Progenitor cell of endocrine pancreas (in vitro differentiated cells): ENCODE measurements at places on chromosomes 12 and 14.

DNA sequence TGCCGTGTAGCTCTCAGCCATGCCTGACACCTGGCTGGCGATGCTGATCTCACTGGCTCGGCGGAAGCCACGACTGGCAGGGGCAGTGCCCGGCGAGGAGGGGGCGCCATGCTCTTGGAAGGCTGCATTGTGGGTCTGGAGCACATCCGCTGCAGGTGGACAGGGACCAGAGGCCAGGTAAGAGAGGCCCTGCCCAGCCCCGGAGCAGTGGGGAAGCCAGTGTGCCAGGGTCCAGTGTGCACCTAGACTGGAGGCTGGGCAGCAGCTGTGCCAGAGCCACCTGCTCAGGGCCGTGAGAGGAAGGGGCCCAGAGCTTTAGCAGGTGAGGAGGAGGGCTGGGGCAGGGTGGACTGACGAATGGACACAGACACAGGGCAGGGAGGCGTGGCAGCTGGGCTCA, 10.1 kb downstream of the ARL6IP4 start:
- DNase-seq = no peak

- DNase-seq = no peak
These were observed 91.0 kb upstream of the FOXN3 start for GRCh38 chr14:89507926-89508460.

GRCh38 chr14:33369041-33369440, 430.4 kb downstream of the NPAS3 start:
- no peak for DNase-seq

DNA sequence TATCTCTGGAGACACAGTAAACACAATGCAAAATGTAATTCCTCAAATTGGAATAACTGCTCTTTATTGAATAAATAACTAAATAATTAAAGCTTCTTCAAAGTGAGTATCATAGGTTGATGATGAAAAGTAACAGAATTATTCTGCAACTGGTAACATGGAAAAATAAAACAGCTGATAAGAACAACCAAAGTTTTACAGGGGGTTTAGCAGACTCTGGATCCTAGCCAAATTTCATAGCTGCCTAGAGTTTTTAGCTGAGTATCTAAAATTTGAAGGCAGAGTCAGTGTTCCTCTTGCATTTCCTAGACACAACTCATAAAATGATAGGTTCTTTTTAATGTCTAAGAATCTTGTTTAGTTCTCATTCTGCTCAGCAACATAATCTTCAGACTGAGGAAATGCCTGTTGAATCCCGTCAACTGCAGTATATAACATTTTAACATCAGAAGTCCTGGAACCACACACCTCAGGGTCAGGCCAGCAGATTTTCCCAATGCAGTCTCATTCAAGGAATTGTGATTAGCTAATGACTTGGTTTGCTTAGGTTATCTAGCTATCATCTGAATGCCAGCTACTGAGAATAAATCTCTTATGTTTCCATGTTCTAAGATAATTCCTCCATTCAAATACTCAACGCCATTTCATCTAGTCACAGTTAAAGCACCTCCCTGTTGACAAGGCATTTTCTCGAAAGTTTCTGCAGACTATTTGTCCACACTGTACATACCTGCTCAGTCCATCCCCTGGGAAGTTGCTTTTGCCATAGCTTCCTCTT, 411.6 kb downstream of the BCAT1 start:
- no peak for DNase-seq

- no peak for DNase-seq
These were observed 215.4 kb upstream of the RTL1 start for GRCh38 chr14:101118746-101119591.

- no peak for DNase-seq
These were observed 15.8 kb downstream of the KRT7 start for GRCh38 chr12:52248541-52249461.

DNA sequence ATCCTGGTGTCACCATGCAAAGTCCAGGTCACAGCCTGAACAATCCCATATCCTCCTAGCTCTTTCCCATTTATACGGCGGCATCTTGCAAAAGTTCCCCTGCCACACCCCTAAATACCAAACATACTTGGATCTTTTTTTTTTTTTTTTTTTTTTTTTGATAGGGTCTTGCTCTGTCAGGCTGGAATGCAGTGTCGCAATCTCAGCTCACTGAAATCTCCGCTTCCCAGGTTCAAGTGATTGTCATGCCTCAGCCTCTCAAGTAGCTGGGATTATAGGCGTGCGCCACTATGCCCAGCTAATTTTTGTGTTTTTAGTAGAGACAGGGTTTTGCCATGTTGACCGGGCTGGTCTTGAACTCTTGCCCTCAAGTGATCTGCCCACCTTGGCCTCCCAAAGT, 451.3 kb downstream of the GLT1D1 start:
- no peak for DNase-seq

- DNase-seq = no peak
These were observed 66.0 kb downstream of the DENND5B start for GRCh38 chr12:31524791-31525495.

- no peak for DNase-seq
These were observed 265.9 kb upstream of the NOVA1 start for GRCh38 chr14:26863736-26864135.

- no peak for DNase-seq
These were observed at the start of gene NOS1 for GRCh38 chr12:117361347-117361751. Gene NOS1 (minus strand): TSS chr12:117361626. CDS start chr12:117331069, 30,557 bp downstream.

GRCh38 chr12:24133384-24133783, 183.9 kb upstream of the SOX5 start:
- no peak for DNase-seq

GRCh38 chr14:103894034-103894722, 34.1 kb upstream of the TDRD9 start:
- no peak for DNase-seq

DNA sequence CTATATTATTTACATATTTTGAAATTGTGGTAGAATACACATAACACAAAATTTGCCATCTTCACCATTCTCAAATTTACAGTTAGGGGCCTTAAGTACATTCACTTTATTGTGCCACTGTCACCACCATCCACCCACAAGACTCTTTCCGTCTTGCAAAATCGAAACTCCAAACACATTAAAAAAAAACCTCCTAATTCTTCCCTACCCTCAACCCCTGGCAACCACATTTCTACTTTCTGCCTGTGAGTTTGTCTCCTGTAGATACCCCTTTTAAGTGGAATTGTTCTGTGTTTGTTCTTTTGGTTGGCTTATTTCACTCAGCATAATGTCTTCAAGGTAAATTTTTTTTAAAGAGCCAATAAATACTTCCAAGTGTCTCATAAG, 31.6 kb upstream of the AMIGO2 start:
- no peak for DNase-seq

DNA sequence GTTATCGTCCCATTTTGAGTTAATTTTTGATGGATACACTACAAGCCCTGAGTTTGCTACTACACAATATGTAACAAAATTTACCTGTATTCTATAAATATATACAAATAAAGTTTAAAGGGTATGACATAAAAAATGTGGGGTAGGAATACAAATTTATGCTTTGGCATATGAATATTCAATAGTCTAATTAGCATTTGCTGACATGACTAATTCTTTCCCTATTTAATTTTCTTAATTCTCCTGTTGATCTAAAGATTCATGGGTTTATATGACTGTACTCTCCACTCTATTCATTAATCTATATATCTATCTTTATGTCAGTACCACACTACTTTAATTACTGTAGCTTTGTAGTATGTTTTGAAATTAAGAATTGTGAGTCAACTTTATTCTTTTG, 1840.7 kb upstream of the FLRT2 start:
- no peak for DNase-seq

DNA sequence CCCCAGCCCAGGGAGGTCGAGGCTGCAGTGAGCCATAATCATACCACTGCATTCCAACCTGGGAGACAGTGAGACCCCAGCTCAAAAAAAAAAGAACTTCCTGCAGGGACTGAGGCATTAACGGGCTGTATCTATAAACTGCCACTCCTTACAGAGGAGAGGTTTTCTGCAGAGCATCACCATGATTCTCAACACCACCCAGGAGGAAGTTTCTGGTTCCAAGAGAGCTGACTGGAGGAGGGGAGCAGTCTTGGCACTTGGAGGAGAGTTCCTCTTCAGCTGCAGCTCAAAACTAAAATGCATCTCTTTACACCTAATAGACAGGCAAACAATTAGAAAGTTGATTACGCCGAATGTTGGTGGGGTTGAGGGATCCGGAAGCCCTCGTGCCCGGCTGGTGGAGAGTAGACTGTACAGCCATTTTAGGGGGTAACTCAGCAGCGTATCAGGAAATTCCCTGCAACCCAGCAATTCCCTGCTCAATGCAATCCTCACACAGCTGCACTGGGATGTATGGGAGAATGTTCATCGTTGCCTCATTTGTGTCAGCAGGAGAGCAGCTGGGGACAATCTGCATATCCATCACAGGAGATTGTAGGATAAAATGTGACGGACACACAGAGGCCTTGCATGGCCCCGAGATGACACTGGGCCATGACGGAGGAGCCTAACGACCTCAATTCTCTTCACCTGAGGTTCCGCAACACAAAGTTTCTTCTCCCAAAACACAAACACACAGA, 36.6 kb downstream of the ACTN1 start:
- no peak for DNase-seq

DNA sequence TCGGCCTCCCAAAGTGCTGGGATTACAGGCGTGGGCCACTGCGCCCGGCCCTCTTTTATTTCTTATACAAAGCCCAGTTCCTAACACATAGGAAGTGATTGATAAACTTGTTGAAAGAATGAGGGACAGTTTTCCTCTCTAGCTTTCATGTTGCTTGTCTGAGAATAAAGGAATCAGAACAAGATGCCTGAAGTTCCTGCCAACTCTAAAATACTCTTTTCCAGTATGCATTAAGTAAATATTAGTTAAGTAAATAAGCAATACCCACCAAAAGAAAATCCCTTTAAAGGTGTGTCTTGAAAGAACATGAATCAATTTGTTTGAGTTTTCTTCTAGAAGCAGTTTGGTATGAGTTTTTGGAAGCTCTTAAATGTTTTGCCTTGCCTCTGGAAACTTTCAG, 24.4 kb upstream of the CD27 start:
- no peak for DNase-seq

- DNase-seq = no peak
These were observed 75.7 kb downstream of the PTPRB start for GRCh38 chr12:70561550-70561949.

DNA sequence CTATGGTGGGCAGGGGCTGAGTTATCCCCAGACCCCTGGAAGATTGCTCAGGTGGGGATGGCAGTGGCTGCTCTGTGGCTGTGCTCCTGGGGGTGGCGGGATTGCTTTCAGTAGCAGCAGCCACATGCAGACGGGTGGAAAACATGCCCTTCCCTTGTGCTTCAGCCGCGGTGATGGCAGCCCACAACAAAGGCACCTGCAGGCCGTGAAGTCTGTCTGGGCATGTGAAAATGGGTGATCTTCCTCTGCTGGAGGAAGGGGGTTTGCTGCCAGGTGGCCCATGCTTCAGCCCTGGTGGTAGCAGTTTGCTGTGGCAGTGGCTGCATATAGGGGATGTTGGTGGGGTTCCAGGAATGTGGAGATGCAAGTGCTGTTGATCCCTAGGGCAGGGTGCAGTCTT, 326.2 kb upstream of the RGS6 start:
- DNase-seq = no peak

GRCh38 chr12:68237619-68238018, 12.0 kb upstream of the IL26 start:
- DNase-seq = no peak

DNA sequence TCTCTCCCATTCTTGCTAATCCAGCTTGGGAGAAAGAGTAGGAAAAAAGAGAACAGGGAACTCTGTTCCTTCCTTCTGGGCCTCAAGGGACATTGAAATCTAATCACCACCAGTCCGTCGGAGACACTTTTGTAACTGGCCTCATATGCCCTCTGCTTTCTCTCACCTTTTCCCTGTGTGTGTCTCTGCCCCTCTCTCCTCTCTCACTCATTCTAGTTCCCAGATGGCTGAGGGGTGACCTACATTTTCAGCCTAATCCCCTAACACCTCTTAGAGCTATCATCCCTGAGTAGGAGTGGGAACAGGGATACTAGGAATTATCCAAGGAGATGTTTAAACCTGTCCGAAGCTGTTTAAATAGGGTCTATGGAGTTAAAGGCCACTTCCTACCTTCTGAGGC, 8.9 kb upstream of the PCK2 start:
- DNase-seq = no peak

DNA sequence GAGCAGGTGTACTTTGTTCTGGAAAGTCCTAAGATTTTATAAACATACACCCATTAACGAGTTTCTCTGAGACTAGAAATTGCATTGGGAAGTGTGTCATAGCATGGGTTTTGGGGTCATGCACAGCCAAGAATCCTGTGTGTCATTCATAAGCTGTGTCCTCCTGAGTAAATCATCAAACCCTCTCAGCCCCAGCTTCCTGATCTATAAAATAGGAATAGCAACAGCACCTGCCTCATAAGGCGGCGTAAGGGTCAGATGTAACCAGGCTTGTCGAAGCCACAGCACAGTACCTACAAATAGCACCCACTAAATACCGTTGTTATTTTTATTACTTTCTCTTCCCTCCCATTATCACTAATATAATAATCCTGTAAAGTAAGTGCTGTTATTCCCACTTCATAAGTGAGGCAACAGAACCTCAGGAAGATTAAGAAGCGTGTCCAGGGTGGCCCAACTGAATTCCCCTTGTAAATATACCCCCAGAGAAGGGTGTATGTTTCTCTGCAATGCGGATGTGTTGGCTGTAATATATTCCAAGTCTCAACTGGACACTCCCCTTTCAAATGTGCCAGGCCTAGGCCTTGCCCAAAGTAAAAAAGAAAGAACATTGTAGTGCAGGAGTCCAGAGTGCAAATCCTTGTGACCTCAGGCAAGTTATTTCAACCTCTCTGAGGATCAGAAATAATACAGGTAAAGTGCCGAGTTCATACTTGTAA, 188.3 kb upstream of the BCL2L14 start:
- no peak for DNase-seq

DNA sequence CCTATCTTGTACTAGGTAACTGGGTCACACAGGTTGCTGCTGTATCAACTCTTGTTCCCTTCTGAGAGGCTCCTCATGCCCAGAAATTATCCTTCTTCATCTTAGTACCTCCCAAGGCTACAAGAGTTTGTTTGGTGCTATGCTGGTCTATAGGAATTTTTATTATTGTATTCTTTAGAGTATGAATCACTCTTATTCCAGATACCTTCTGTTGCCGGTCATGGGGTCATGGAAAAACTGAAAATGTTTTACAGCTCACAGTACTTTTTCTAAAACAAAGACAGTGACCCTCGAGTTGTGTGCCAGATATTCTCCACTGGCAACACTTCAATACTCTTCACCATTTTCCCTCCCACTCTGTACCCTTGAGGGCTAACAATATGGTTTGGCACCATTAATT, 1598.0 kb upstream of the TMEM132C start:
- DNase-seq = no peak

- DNase-seq = no peak
These were observed 275.1 kb downstream of the IPO8 start for GRCh38 chr12:30420561-30420960.

DNA sequence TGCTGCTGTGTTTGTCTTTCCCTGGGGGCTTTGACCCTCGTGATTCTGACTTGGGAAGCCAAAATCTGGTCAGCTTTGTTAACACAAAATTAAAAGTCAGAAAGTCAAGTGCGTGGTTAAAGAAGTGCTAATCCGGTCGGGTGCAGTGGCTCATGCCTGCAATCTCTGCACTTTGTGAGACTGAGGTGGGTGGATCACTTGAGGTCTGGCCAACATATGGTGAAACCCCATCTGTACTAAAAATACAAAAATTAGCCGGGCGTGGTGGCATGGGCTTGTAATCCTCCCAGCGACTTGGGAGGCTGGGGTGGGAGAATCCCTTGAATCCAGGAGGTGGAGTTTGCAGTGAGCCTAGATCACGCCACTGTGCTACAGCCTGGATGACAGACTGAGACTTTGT, 844.6 kb downstream of the VRK1 start:
- no peak for DNase-seq
